ENCODE measurements at places on chromosomes 4 and X. TPM values are rescaled to one million over a fixed set of nuclear protein-coding genes. Genes with fewer than 3 reads are reported as not detected.

The SLC26A1 gene
- 0.41 TPM for total RNA-seq

The SLITRK4 gene
- total RNA-seq, result not detected

The EGFL6 gene
- not detected for total RNA-seq

The MAGEC3 gene
- total RNA-seq, result not detected

The CCDC160 gene
- total RNA-seq, result 0.17 TPM

The KIAA0232 gene
- 21.6 TPM for total RNA-seq

The CT55 gene
- total RNA-seq, result 1.5 TPM

The MXRA5 gene
- total RNA-seq, result 1.1 TPM

The PABPC1L2A gene
- total RNA-seq, result not detected

The ADH4 gene
- total RNA-seq, result not detected

GRCh38 chr4:65007841-65008439 is 598.7 kb upstream of the TECRL start:
- DNase-seq, result peak; percentile 26

DNA sequence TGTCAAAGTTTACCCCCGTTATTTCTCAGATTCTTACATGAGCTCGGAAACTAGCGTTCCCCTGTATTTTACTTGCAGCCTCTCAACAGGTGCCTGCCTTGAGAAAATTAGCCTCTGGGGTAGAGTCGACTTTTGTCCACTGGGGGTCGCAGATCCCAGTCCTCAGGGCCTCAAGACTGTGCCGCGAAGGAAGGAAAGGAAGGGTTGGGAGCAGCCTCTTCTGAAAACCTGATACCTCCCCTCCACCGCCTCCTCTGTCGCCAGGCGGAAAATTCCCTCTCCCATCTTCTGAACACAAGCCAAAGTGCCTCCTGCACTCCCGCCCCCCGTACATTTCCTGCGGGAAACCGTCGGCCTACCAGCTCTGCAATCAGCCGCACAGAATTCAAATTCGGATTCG is 44.4 kb upstream of the TMSB15B start:
- DNase-seq, result peak; percentile 48

- DNase-seq, result no peak
Observed at GRCh38 chrX:5748586-5749150, 480.0 kb downstream of the NLGN4X start.

DNA sequence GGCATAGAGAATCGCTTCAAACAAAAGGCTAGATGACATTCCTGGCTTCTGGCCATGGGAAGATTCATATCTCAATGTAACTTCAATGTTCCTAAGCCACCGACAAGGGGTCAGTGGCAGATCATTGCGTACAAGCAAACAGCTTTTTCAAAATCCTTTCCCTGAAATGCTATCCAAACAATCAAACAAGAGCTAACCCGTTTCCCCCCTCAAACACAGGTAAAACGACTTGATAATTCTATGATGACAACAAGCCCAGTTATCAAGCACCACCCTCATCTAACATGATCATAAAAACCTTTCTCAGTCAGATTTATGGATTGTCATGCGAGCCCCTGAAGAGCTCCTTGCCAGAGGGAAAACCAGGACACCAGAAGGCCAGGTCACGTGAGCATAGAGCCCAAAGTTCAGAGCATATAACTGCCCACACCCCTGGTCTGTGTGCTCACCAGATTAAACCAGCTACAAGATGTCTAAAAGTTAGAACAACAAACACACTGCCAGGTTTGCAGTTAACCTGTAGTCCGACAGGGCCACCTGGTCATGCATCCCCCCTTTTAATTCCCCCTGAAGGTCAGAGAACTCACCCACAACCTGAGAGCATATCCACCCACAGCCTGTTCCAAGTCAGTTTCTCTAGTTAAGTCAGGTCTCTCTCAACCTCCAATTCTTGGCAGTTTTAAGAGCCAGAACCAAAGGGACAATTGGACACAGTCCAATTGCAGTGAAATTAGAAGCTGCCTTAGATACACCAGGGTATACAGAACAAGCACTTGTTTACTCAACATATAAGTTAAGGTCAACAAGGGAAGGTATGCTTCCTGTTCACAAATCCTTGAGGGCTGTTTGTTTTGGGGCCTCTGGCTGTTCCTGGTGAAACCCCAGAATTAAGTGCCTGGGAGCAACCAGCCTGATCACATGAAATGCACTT is 248.1 kb upstream of the PPARGC1A start:
- no peak for DNase-seq

GRCh38 chrX:115183980-115184379 is 5.2 kb upstream of the RBMXL3 start:
- DNase-seq, result no peak

DNA sequence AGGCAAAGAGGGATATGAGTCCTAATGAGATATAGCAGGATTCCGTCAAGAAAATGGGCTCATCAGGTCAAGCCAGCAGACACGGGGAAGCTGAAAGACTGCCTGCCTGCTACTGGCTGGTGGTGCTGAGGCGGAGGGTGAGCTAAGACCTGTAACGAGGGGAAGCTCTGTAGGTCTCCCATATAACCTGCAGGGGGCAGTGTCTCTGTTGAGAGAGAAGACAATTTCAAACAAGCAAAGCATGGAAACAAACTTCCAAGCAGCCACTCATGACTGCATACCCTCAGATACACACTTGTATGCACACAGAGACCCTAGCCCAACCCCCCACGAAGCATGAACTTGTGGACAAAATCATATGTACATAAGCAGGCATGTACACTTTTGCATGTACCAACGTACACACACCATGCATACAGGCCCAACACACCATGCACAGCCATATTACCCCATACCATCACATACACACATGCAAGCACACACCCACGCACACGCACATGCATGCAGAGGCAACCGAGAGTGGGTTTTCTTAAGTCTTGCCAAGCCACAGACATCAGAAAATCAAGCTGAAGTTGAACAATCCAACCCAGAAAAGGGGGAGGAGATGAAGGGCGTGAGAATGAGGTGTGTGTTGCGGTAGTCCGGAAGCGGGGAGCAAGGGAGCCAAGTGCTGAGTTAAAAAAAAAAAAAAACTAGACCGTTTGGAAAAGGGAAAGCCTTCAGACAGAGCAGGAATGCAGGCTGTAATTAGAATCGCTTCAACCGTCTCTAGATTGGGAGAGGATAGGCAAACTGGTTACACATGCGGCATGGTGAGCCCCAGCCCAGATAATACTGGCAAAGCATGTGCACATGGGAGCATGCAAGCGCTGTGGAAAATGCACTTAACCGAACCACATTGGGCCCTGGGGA is 71.0 kb downstream of the PJA1 start:
- peak; percentile 22 for DNase-seq

GRCh38 chr4:71231129-71232055 is 107.4 kb upstream of the SLC4A4 start:
- no peak for DNase-seq

DNA sequence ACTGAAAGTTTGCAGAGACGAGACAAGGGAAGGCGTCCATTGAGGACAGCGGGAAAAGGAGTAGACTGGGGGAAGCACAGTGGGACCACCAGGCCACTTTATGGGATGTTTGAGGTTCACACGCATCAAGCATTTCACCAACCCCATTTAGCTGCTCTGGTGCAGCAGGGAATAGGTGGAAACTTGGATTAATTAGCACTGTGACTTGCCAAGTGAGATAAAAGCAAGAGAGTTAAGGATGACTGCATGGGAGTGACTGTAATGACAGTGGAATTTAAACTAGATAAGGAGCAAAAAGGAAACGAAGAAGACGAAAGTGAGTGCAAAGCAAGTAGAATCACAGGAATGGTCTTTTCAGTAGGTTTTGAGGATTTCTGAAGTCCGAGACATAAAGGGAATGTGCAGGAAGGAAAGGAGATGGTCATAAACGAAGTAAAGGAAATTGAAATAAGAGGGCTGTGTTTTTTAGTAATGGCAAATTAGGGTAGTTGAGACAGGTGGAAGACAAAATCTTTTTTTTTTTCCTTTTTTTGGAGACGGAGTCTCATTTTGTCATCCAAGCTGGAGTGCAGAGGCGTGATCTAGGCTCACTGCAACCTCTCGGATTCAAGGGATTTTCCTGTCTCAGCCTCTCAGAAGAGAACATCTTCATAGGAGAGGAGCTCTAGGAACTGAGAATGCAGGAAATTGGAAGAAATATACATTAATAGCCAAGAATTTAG is 119.0 kb upstream of the MAP9 start:
- no peak for DNase-seq

DNA sequence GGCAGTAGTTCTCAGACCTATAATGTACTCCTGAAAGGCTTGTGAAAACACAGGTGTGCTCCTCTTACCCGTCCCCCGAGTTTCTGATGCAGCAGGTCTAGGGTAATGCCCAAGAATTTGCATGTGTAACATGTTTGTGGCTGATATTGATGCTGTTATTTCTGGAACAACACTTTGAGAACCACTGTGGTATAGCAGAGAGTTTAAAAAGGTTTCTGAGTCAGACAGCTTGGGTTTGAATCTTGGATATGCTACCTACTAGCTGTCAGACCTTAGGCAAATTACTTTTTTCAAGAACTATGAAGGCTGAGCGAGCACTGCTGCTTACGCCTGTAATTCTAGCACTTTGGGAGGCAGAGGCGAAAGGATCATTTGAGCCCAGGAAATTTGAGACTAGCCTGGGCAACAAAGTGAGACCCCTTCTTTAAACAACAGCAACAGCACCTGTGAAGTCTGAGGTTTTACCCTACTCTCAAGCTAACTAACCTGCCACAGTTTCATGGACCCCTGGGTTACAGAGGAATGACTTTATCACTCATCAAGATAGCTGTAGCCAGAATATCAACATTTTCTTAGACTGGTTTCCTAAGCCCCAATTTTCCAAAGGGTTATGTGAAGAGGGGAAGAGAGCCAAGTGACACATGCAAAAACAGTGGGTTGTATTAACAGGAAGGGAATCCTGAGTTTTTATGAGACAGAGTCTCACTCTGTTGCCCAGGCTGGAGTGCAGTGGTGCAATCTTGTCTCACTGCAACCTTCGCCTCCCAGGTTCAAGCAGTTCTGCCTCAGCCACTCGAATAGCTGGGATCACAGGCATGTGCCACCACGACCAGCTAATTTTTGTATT is 5.1 kb downstream of the AFF1 start:
- no peak for DNase-seq

GRCh38 chr4:6180841-6181631 is 19.3 kb downstream of the JAKMIP1 start:
- no peak for DNase-seq

- DNase-seq, result peak; percentile 14
Observed at GRCh38 chr4:24809815-24810405, 14.5 kb downstream of the SOD3 start.

DNA sequence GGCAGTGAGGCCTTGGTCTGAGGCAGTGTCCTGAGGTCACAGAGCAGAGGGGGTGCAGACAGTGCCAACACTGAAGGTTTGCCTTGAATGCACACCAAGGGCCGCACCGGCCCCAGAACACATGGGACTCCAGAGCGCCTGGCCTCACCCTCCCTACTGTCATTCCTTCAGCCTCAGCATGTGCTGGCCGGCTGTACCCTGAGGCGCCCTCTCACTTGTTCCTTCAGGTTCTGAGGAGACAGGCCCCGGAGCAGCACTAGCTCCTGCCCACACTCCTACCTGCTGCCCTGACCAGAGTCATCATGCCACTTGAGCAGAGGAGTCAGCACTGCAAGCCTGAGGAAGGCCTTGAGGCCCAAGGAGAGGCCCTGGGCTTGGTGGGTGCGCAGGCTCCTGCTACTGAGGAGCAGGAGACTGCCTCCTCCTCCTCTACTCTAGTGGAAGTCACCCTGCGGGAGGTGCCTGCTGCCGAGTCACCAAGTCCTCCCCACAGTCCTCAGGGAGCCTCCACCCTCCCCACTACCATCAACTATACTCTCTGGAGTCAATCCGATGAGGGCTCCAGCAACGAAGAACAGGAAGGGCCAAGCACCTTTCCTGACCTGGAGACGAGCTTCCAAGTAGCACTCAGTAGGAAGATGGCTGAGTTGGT is 2.4 kb downstream of the MAGEA12 start:
- DNase-seq, result no peak

- peak; percentile 46 for DNase-seq
Observed at GRCh38 chr4:183229397-183229796, 90.7 kb downstream of the CLDN22 start.

DNA sequence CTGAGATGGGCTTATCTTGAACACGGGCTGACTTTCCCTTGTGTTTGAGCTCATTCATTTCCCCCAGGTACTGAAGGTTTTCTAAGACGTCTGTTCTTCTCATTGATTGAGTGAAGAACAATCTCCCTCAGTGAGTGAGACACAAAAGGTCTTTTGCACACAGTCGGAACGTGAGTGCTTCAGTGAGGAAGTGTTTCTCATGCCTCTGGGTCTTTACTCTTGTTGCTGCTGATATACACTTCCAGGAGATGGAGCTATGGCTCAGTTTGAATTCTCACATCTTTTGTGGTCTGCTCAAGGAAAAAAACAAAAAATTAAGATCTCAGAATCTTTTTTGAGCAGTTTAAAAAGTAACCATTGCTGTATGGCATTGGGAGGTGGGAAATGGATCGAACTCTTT is 981.9 kb upstream of the TENM3 start:
- DNase-seq, result peak; percentile 13

DNA sequence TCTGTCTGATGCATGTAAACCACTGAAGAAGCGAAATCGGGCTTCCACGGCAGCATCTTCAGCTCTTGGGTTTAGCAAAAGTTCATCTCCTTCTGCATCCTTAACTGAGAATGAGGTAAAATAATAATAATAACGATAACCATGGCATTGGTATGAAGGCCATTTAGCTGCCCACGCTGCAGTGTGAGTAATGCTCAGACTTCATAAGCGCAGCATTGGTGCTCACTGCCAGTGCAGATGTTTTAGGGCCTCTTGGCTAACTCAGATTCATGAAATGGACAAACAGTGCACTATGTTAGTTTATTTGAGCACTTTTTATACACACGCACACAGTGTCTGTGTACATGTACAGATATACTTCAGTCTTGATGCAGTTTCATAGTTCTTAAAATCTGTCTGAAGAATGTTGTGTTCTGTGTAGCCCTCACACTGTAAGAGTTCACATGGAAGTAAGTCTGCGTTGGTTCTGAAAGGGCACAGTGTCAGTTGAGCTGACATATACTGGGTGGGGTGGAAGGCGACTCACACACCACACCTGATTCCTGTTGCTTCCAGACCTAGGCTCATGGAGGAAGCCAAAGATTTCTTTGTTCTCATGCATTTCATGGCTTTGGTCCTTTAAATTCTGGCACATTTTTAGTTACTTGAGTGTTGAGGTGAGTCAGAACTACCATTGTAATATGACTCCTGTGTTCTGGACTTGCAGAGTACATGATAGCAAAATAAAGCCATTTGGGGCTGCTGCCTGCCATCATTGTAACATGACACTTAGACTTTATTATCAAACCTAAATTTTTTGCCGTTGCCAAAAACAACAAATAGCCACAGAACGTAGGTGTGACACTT is 68.7 kb downstream of the NSD2 start:
- peak; percentile 72 for DNase-seq

GRCh38 chr4:179664430-179665027 is 2222.3 kb upstream of the AGA start:
- DNase-seq, result no peak

Measured in A172 (cell line).